Stimulated activated CD4-positive, alpha-beta T cell treated with anti-CD3 and anti-CD28 coated beads, Interleukin-12 subunit alpha, Interleukin-12 subunit beta, amount 100 ng/mL, for 24 hours (primary cell): ENCODE measurements at places on chromosomes 2 and 18.
A peak's percentile ranks its signal among the peaks of the same experiment; 100 is the strongest.

GRCh38 chr2:196314780-196315179, 143.4 kb upstream of the STK17B start:
- no peak for DNase-seq

DNA sequence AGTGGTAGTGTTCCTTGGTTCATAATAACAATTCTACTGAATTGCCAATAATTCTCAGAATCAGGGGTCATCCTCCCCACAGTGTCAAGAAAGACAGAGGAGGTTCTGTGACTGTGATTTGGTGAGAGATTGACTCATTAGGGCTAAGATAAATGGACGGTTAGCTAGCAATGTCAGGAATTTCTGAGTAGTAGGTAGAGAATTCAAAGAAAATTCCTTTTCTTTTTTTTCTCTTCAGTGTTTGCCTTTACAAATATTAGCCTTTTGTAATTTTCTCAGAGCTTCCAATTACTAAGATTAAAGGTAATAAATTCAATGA, 16.8 kb upstream of the CRIM1 start:
- DNase-seq, result no peak

DNA sequence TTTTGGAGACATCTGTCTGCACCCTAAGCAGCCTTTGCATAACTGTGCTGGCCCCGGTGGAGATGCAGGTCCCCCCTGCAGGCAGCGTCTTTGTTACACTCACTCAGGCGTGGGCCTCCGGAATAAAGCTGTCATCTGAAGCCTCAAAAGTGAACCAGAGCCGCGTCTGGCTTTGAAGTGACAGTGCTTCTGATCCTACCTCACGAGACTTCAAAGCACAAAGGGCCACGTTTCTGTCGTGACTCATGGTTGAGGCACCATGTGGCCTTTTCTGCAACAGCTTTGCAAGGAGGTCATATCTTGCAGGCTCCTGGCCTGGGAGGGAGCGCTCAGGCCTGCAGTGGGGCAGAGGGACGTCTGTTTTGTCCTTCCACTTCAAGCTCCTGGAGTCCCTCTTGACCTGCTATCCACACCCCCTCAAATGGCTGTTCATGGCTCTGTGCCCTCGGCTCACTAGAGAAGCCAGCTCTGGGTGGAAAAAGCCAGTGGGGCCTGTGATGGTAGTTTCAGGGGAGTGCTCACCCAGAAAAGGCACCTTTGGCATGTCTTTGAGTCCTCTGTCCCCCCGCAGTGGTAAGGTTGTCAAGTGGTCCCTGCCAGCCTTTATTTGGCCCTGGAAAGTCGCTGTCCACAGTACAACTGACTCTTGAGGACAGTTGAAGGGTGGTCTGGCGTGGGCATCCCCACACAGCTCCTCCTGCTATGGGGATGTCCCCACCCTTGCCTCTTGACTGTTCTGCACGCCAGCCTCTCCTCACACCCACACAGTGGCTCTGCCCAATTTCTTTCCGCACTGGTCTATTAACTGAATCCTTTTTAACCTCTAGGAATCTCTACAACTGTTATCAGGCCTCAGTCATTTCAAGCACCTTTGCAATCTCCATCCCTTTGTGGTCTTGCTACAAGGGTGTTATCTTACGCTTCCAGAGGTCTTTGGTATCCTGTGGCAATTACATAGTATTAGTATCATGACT, 19.3 kb downstream of the GPR55 start:
- peak; percentile 87 for DNase-seq

DNA sequence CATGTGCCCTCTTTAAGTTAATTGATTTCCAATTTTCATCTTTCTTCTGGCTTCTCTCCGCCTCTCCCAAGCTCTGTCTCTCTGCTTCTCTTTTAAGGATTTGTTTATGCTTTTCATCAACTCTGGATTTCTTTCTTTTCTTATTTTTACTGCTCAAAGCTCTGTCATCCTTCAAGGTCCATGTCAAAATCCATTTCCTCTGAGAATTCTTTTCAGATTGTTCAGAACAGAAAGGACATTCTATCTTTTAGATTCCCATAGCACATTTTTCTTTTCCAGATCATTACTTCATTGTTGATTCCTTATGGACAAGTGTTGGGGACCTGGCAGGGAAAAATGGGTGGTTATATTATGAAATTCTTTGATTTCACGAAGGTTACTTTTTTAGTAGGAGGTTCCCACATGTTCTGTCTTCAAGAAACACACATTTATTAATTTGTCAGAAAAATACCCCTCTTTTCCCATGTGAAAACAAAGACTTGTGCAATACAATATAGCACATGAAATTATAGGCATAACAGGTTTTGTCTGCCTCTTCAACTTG, 12.3 kb downstream of the PMAIP1 start:
- DNase-seq, result no peak

DNA sequence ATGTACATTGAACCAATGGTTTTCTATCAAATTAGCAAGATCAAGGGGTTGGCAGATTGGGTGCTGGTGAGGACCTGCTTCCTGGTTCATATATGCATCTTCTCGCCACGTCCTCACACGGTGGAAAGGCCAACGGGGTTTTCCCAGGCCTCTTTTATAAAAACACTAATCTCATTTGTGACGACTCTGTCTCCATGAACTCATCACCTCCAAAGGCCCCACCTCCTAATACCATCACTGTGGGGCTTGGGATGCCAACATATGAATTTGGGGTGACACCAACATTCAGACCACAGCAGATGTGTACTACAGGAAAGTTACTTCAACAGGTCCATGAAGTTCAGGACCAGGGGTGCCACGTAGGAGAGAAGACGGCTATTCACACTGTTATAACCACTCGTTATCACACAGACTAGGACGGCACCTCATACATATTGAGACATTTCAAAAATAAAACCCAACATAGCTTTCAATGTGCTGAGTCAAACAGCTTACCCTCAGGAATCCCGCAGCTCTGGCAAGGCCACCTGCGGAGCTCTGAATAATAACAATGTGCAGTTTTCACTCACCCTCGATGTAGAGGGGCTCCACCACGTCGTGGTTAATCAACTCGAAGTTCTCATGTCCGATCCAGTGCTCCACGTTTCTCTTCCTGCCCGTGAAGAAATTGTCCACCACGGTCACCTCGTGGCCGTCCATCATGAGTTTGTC, 49.3 kb downstream of the UXS1 start:
- DNase-seq, result no peak

DNA sequence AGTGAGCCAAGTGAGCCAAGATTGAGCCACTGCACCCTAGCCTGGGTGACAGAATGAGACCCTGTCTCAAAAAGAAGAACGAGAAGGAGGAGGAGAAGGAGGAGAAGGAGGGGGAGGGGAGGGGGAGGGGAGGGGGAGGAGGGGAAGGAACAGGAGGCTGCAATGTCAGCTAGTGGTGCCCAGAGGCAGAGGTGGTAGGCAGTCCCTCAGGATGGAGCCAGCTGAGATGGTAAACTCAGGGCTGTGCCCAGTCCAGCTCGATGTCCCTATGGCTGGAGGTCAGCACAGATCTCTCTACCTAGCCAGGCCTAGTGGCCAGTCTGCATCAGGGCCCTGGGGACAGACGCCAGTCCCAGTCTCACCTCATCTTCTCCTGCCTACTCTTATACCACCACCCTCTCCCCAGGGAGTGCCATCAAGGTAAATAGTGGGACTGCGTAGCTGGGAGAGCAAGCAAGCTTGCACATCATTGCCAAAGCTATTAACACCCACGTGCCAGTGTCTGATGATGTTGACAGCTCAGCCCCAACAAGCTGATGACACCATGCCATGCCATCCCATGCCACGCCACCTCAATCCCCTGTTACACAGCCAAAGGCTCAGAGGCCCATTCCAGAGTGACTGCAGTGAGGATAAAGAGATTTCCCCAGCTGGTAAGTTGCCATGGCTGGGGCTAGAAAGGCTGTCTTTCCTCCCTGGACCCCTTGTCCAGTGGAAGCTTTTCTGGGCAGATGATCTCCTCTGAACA, 7.6 kb upstream of the PLB1 start:
- no peak for DNase-seq

- no peak for DNase-seq
These were observed 33.5 kb downstream of the TPRKB start for GRCh38 chr2:73703675-73704074.

DNA sequence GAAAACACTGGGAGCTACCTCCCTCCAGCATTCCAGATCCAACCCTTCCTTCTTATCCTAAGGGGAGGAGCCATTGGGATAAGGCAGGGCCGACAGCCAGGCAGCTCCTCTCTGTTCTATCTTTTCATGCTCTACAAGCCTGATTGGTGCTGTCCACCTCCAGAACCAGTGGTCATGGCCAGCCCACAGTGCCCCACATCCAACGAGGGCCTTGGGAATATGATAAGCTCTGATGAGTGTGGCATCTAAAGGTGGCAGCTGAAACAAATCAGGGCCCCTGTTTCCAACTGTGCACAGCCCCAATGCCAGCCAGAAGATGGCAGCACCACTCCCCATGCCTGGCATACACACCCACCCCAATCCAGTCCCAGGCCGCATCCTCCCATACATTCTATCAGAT, 329.3 kb downstream of the C1D start:
- DNase-seq, result no peak

DNA sequence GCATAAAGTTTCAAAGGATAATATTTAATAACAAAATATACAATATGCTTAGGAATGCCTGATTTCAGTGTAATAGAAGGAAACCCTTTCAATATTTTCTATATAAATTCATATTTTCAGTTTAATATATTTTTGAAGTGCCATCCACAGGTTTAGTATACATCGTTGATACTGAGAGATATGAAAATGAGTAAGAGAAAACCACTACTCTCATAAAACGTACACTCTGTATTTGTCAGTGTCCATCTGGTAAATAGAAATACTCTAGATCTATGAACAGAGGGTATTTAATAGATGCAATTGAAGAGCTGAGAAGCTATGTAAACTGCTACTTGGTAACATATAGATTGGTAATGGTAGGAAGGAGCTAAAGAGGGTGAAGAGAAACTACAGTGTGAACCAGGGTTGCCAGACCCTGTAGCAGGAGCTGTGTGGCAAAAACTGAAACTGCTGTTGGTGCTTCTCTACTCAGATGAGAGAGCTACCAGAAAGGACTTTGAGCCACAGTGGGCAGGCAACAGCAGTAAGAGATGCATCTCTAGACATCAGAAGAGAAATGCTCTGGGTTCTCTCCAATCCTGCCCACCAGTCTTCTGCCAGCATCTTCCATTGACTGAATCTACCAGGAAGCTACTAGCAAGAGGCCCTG, 187.4 kb downstream of the CCDC102B start:
- DNase-seq, result no peak

DNA sequence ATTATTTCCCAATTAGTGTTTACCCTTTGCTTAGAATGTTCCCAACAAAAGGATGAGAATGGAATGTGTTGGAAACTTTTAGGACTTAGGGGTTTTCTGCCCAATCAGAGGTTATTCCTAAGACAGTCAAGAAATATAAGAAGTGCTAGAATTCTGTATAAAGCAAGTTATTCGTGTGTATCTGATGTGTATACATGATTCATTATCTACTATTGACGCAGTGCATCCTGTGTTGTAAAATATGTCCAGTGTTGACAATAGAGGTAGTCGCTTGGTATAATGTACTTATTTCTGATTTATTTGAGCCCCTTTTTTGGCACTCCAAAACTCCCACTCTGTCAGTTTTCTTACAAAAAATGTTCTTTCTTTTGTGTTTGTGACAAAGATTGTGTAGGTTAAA, 881 bp downstream of the PIKFYVE start:
- no peak for DNase-seq

GRCh38 chr2:28296243-28296642, 96.4 kb upstream of the FOSL2 start:
- DNase-seq, result no peak

DNA sequence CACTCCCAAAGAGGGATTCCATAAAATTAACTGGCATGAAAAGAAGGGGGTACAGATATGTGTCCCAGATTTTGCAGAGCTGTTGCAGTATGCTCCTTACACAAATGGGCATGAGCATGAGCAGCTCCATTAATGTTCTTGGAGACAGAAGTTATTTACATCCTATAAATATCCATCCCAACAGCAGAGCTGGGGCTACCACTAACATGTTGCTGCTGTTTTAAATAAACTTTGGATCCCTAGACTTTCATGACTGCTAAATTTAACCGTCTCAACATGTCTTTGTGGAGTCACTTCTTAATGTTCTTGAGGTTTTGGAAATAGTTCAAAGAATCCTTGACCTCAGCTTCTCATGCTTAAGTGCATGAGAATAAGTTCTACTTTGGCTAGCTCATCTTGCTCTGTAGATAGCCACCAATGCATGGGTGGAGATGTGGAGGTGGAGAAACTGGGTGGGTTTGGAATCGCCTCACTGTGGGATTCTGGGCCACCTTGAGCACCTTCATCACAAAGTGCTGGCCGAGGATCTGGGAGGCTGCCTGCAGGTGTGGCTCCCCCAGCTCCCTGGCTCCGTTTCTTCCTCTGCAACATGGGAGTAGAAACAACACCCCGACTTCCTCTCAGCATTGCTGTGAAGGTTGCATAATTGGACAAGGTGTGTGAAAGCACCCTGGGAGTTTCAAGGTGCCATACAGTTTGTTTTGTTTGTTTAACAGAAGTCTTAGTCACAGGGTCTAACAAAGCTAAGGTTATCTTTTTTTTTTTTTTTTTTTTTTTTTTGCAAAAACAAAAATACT, 307.2 kb downstream of the MYCN start:
- DNase-seq, result no peak

DNA sequence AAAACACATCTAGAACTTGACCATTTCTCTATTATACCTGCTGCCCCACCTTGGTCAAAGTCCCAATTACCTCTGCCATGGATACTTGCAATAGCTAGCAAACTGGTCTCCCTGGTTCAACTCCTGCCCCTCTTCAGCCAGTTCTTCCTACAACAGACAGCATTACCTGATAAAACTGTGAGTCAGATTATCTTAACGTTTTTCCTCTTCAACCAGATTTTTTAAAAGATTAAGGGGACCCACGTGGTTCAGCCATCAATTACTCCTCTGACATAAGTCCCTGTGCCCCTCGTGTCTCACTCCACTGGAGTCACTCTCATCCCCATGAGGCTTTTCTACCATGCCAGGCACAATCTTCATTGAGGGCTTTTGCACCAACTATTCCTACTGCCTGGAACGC, 5.3 kb upstream of the ARHGAP15 start:
- no peak for DNase-seq
